ENCODE measurements at places on chromosomes 2 and 18.
A peak's percentile ranks its signal among the peaks of the same experiment; 100 is the strongest.

DNA sequence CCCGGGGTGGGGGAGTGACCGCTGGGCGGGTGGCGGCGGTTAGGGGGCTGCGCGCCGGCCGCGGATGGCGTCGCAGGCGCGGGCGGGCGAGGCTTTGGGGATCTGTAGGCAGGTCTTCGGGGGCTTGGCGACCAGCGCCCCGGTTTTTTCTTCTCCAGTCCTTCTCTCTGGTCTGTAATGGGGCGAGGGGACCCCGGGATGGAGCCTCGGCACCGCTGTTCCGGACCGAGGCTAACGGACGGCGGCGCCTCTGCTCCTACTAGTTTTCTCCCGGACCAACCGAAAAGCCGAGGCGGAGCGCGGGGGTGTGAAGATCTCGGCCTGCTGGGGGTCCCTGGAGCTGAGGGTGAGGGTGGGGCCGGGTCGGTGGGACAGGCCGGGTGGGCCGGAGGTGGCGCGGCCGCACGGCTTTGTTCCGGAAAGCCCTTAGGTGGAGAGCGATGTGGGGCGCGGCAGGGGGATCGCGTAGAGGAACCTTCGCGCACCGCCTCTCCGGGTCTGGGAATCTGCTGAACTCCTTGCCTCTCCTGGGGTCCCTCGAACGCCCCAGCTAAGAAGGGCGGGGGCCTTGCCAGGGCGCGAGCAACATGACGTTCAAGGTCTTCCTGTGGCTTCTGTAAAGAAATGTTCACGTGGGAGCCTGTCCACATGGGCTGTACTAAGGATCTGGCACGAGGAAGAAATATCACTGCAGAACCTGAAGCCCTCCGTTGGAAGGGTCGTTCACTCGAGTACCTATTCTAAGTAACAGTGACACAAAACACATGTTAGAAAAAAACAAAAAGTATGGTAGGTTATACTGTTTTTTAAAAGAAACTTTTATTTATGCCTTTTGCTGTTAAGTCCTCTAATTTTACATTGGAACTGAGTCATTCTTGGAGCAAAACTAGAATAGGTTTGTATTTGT lies 861 bp downstream of the SLC39A10 start:
- no peak for DNase-seq

DNA sequence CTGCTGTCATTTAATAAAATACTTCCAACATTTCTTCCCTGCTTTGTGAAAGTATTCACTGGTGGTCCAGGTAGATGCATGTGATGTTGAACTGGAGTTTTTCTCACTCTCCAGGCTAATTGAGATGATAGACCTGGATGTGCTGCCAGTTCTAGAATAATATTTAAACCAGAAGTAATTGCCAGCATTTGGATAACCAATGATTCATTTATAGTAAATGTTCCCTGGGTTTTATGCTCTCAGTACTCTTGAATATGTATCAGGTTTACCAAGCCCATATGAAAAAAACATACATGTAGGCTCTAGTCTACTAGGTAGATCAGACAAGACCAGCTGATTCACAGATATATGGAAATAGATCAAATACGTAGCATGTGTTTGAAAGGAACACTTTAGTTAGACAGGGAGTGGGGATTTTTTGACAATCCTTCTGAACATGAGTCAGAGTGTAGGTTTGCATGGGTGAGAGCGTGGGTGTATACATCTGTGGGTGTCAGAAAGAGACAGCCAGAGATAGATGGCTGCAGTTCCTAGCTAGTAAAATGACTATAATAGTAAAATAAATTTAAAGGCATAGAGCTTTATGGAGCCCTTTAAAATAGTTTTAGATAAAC lies 115.1 kb downstream of the NAB1 start:
- no peak for DNase-seq

- DNase-seq: no peak
Measured at GRCh38 chr2:11411768-11412448, 54.1 kb downstream of the E2F6 start.

- DNase-seq: peak; percentile 62
Measured at GRCh38 chr2:218065239-218066006, 3.6 kb upstream of the RUFY4 start.

GRCh38 chr2:154700136-154700535 lies 1.6 kb downstream of the KCNJ3 start:
- DNase-seq: no peak

GRCh38 chr2:38141501-38141900 lies 65.5 kb upstream of the CYP1B1 start:
- DNase-seq: no peak

DNA sequence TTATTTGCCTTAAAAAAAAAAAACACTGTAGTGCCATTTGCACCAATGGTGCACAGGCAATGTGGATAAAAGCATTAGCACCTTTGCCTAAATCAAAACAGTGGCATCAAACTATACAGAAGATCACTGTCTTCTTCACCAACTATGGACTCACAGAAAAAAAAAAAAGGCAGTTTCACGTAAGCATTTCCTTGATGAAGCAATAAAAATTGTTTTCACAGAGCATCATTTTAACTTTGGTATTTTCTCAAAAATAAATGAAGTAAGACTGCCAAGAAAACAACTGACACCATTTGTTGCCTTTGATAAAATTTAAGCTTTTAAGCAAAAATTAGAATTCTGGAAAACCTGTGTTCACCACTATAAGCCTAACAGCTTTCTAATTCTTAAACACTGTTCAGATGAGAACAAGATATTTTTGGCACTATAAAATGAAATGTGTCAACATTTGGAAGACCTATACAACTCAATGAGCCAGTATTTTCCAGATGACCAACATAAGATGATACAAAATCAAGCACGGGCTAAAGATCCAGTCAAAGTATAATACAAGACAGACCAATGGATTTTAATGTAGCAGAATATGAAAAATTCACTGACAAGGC lies 21.1 kb downstream of the METTL8 start:
- DNase-seq: no peak

GRCh38 chr18:2961821-2962220 lies 51.1 kb downstream of the LPIN2 start:
- DNase-seq: no peak

GRCh38 chr18:40687399-40687798 lies 1267.6 kb upstream of the PIK3C3 start:
- DNase-seq: no peak

DNA sequence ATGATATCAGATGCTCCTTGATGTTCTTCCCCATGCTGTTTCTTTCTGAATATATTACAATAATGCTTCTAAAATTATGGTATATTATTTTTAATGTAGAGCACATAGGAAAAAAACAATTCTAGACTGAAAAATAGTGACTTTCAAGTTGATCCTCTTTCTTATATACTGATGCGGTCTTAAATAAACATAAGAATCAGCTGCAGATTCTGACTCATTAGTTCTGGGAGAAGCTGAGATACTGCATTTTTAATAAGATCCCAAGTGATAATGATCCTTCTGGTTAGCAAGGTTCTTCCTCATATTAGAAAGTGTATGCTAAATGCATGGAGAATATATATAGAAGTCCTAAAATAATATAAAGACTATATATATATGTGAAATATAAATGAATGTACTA lies 124.9 kb downstream of the XIRP2 start:
- no peak for DNase-seq

GRCh38 chr2:36539631-36540030 lies 58.3 kb downstream of the FEZ2 start:
- no peak for DNase-seq

All from esophagus muscularis mucosa (tissue), 4 donors.